Stimulated activated CD8-positive, alpha-beta memory T cell treated with anti-CD3 and anti-CD28 coated beads, Interleukin-2, amount 100 ng/mL, for 48 hours (primary cell): ENCODE measurements at places on chromosomes 2 and 18.

- no peak for DNase-seq
Measured at GRCh38 chr2:191539068-191539467, 138.9 kb upstream of the NABP1 start.

DNA sequence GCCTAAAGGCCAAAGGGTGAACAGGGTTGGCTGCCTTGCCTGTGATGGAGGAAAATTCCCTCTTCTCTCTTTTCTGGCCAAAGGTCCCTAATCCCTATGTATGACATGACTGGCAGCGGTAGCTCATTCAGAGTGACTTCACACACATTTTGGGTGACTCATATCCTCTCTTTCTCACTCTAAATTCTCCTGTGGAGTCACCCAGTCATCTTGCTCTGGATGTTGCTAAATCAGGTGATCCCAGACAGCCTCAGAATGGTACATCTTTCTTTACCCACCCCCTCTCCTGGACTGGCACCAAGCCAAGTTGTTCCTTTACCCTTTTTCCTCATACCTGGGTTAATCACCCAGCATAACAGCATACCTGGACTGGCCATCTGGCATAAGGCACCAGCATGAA is 77.2 kb downstream of the NEURL3 start:
- no peak for DNase-seq

DNA sequence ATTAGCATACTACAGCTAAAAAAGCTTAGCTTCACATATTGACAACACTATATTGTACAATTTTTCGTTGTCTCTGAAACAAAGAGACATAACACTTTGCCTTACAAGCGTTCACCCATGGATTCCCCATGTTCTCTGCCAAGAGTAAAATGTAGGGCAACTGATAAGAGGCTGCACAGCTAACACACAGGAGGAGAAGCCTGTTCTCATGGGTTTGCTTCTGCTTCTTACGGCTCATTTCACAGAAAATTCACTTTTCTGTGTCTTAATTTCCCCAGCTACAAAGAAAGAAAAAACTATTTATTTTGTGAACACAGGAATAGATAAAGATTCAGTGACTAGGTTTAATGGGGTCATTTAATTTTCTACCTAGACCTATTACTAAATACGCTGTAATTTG is 182.8 kb upstream of the DLGAP1 start:
- no peak for DNase-seq

DNA sequence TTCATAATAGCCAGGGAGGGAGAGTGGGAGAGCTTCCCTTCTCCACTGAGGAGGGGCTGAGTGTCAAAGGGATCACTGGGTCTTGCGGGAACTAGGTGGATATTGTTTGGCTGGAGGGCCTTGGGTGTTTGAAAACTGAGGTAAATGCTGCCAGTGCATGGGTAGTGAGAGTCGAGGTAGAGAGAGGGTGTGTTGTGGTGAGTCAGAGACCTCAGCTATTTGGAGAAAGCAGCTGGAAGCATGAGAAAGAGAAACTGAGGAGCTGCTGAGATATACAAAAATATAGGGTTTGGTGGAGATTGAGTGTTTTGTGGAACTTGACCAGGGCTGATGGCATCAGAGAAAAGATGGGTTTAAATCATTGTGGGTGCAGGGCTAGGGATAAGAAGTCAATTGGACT is 127.0 kb upstream of the CCDC195 start:
- no peak for DNase-seq

GRCh38 chr18:79423211-79424007 is 27.7 kb downstream of the NFATC1 start:
- no peak for DNase-seq

DNA sequence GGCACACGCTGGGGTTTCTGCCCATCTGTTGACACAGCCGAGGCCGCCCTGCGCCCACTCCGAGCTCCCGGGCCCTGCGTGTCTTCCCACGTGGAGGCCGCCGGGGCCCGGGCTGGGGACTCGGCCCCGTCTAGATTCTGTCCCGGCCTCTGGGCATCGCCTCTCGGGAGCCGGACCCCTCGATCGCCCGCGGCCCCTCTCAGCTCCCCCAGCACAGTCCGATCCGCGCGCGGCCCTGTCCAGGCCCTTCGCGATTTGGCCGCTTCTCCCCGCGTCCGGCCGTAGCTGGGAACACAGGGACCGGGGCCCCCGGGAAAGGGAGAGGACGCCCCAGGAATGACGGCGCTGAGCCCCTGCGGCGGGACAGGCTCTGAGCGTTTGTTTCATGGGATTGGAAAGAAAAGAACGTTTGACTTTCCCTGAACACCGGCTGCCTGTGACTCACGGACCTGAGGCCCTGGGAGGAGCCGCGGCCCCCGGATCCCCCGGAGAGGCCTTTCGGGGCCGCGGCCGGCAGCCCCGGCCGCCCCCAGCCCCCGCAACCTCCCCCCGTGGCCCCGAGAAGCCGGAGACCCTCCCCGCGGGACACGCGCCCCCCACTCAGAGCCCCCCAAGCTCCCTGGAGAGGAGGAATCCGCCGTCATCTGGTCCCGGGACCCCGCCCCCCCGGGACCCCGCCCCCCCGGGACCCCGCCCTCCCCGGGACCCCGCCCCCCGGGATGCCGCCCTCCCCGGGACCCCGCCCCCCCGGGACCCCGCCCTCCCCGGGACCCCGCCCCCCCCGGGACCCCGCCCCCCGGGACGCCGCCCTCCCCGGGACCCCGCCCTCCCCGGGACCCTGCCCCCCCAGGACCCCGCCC is 62.7 kb upstream of the CTDP1 start:
- DNase-seq: no peak

GRCh38 chr18:58858591-58859468 is 5.8 kb upstream of the ZNF532 start:
- no peak for DNase-seq

GRCh38 chr2:74619651-74620297 is 28.4 kb downstream of the M1AP start:
- no peak for DNase-seq

- DNase-seq: no peak
Measured at GRCh38 chr18:34718610-34719009, 8.5 kb downstream of the DTNA start.

DNA sequence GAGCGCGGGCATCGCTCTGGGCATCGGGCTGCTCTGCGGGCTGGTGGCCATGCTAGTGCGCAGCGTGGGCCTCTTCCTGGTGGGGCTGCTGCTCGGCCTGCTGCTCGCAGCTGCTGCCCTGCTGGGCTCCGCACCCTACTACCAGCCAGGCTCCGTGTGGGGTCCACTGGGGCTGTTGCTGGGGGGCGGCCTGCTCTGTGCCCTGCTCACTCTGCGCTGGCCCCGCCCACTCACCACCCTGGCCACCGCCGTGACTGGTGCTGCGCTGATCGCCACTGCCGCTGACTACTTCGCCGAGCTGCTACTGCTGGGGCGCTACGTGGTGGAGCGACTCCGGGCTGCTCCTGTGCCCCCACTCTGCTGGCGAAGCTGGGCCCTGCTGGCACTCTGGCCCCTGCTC is 3.8 kb downstream of the TMEM198 start:
- DNase-seq: no peak

GRCh38 chr2:11743366-11743765 is 3.1 kb upstream of the LPIN1 start:
- DNase-seq: no peak

DNA sequence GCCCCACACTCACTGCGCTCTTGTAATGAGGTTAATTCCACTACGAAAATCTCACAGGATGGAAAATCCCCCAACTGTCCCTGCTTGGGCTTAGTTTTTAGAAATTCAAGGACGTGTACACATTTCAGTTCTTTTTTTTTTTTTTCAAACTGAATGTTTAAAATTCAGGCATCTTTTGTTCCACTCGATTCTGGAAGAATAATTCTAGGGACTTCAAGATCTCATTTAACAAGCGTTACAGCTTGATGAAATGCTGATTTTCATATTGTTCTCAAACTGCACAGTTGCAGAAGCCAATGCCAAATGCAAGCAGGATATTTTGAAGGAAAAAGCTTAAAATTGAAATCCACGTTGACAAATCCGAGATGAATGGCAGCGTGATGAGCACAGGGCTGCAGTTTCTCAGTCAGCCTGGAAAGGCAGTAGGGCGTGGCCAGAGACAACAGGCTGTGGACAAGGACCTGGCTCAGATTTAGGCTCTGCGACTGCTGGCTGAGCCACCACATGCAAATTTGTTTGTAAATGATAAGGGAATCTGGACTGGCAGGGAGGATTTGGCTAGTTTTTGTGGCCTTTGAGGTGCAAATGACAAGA is 128.1 kb upstream of the MYCN start:
- DNase-seq: no peak

DNA sequence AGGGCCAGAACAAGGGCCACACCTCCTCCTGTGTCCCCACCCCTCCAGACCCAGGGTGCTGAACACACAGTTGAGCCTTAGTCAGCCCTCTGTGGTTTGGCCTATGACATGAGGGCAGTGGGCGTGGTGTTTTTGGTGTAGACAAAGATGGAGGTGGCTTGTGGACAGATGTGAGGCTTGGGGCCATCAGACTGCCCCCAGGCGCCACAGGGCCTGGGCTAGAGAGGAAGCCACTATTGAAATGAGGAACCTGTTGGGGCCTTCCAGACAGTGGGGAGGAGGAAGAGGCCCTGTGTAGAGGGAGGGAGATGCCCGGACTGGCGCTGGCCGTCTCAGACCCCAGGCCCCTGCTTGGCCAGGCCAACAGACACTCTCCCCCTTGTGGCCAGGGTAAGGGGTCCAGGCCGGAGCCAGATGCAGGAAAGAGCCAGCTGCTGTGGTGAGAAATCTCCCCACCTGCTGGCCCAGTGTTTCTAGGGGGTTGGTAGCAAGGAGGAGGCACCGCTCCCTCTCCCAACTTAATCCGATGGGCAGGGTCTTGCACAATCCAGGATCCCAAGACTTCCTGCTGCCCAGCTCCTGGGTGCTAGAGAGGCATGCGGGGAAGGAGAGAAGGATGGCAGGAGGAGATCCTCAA is 53.8 kb downstream of the SMAD7 start:
- DNase-seq: no peak

- DNase-seq: no peak
Measured at GRCh38 chr2:196719110-196719872, 79.8 kb downstream of the CCDC150 start.

DNA sequence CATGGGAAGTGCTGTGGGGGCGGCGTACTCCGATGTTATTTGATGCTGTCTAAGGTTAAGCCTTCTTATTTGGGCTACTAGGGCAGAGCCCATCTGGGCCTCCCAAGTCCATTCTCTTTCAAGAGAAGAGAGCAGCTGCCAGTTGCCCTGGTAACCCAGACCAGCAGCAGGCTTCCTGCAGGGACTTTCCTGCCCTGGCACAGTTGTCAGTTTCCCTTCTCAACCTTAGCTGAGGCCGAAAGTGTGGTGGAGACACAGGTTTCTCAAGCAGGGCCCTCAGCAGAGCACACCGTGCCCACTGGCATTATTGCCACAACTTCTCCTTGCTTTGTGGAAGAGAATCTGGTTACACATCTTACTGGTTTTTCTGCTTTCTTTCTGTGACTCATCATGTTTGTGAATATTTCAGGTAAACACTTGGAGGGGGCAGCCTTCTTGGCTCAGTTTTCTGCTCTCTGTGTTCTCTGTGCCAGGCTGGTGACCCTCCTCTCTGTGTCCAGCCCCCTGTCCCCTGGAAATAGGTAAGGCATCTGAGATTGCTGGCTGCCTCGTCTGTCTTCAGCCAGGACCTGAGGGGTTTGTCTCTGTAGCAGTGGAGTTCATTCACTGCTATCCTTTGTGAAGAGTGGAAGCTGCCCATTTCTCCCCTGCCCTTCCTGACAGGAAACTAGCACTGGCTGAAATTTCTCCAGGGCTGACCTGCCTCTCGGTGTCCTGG is 111.0 kb downstream of the B3GNT2 start:
- DNase-seq: peak; percentile 45

DNA sequence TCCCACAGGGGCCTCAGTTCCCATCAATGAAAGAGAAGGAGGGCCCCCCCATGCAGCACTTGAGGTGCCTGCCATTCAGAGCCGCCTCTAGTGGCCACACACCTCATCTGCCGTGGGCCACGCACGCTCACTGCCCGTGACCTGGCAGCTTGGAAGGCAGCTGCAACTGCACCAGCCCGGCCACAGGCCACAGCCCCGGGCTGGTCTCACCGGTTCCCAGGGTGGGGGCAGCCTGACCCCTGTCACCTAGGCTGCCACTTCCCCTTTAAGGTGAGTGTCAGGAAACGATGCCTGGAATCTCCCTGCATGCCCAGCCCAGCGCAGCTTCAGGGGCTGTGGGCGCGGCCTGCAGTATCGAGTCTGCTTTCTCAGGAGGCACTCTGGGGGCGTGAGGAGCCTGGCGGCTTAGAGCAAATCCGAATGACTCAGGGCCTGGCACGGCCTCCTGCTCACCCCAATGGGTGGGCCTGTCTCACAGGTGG is 2.6 kb downstream of the MAB21L4 start:
- peak; percentile 75 for DNase-seq

- DNase-seq: no peak
Measured at GRCh38 chr2:127660291-127660578, 14.3 kb downstream of the GPR17 start.

DNA sequence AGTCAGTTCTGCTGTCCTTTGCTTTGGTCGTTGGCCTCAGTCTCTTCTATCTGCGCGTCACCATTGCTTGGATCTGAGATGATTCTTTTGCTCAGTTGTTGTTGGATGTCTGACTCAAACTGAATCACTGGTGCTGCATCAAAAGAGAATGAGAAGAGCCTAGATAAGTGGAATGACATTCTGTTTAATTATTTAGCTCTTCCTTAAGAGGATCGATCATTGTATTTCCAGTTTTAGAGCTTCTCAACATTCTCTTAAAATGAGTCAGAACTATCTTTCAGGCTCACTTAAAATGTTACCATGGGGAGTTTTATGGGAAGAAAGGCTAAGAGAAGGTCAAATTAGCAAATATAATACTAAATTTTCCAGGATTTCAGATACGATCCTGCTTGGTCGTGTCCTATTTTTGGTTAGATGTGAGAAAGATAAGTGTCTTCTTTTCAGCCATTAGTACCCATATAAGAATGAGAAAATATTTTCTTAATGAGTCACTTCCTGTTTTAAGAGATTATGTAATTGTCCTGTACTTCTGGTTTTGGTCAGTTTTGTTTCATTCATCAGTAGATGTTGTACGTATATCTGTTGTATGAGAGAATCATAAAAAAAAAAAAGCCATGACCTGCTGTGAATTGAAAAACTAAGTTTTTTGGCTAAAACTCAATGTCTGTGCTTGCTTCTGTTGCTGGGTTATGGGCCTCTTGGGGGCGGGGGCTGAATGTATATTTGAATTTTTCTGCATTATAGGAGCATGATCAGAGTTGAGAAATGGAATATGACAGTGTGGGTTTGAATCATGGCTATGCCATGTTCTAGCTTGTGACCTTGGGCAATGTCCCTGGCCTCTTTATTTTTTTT is 31.6 kb upstream of the CASP10 start:
- no peak for DNase-seq

- DNase-seq: no peak
Measured at GRCh38 chr2:1254662-1255343, 158.5 kb upstream of the TPO start.
